AG04450 (cell line): ENCODE measurements at places on chromosomes 2 and 18.

GRCh38 chr2:8656160-8656641, 25.7 kb upstream of the ID2 start:
- peak; percentile 67 for DNase-seq

GRCh38 chr2:2703172-2703571, 372.1 kb upstream of the MYT1L start:
- DNase-seq, result no peak

DNA sequence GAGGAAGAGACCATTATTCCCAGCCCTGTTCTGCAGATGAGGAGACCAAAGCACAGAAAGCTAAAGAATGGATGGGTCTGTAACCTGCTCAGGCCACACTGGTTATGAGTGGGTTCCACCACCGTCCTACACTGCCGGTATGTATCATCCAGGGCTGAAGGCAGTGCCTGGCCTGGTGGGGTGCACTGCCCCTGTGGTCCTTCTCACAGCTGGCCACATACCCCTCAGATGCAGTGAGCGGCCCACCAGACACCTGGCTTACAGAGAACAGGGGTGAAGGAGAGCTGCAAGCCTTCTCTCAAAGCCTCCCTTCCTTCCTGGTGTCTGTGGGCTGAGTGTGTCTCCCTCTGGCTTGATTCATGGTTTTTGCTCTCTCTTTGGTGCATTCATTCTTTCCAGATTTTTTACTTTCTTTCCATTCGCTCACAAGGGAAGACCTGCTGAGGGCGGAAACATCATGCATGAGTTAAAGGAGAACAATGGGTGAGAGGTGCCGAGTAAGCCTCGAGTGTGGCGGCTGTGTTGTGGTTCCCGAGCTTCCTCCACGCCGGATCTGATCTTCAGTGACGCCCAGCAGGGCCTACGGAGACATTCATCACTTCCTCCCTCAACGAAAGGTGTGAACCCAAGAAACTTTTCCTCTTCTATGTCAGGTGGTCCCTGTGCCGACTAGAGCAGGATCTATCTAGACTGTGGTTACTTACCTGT, 62.1 kb upstream of the REL start:
- DNase-seq, result no peak

GRCh38 chr2:17791121-17791816, 25.0 kb upstream of the MSGN1 start:
- peak; percentile 78 for DNase-seq

DNA sequence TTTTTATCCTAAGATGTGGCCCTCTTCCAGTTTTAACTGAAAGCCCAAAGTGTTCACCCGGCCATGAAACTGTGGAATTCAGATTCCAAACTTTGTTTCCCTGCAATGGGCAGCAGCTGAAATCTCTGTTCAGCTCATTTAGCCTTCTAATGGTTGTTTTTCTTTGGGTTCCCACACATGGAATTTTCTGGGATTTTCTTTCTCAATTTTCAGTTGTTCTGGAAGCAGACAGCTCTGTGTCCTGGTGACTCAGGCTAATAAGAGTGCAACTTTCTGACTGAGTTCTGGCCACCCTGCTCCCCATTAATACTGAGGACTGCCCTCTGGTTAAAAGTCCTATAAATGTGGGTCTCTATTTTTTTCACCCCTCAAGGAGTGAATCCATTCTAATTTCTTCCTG, 78.5 kb downstream of the PMS1 start:
- no peak for DNase-seq

DNA sequence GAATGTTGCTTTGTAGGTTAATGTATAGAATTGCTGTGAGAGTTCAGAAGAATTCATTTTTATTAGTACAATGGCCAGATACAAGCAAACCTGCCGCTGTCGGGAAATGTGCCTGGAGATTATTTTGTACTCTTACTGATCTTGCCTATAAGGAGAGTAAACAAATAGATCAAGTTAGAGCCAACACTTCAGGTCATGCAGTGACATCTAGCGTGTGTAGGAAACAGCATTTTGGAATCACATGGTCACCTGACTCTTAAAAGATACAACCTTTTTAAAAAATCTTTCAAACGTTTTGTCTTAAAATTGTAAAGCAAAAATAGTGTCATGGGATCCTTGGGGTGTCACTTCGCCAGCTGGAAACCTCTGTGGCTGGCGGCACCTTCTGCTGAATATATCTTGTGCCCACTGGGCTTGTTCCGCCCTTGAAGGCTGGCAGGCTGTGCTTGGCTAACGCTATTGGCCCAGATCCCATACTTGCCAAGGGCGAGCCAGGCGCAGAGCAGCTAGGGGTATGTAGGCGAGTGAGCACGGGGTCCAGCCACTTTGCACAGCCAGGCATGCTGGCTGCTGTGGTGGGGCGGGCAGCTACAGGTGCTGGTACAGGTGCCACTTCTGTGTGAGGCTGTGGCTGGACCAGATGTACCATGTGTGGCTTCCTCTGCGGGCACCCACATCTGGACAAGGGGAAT, 19.5 kb upstream of the RPRM start:
- DNase-seq, result no peak

- no peak for DNase-seq
These were observed 951.7 kb upstream of the CNTNAP5 start for GRCh38 chr2:123073371-123073770.

DNA sequence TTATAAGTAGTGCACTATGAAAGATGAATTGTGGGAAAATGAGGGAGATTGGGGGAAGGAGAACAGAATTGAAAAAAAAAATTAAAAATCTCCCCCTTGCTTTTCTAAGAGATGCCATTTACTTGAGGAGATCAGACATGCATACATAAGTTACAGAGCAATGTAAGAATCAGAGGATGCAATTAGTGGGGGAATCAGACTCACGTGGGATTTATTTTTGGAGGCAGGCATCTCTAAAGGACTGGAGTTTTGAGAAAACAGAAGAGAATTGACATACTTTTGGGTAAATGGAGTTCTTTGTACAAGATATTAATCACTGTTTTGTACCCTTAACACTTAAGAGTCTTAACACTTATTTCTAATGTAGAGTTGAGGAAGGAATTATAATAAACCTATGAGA, 52.7 kb downstream of the MTX2 start:
- DNase-seq, result no peak

- DNase-seq, result no peak
These were observed 5.2 kb downstream of the DYSF start for GRCh38 chr2:71458413-71459083.

GRCh38 chr18:22607284-22607635, 189.5 kb upstream of the CTAGE1 start:
- no peak for DNase-seq

DNA sequence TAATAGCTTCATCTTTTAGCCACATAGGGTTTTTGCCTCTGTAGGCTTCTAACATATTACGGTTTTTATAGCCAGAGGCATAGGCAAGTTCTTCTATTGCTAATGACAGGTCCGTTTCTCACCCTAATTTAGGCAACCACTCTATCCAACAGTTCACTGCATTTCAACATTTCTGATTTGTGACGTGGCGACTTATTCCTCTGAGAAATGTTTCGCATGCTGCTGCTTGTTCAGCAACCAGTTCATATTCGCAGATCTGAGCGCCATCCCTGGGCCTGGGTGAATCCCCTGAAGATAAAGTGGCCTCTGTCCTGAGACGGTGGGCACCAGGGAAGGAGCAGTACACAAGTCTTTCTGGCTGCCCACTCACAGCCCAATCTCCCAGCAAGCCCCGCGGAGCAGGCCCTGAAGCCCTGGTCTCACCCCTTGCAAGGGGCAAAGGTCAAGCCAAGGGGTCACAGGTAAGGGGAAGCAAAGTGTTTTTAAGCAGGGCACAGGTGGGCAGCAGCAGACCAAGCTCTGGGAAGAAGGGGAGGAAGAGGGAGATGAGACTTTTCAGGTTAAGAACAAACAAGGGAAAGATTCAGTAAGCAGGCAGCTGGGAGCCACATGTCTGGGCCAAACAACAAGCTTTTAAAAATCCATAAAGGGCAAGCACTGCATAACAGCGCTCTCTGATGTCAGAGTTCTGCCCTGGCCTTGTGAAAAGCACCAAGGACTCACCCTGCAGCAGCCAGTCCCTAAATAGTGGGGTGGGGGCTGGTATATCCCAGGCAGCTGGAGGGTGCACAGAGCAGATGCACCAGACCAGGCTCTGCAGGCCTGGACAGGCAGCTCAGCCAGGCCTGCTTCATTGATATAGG, 10.8 kb upstream of the COX7A2L start:
- DNase-seq, result no peak

DNA sequence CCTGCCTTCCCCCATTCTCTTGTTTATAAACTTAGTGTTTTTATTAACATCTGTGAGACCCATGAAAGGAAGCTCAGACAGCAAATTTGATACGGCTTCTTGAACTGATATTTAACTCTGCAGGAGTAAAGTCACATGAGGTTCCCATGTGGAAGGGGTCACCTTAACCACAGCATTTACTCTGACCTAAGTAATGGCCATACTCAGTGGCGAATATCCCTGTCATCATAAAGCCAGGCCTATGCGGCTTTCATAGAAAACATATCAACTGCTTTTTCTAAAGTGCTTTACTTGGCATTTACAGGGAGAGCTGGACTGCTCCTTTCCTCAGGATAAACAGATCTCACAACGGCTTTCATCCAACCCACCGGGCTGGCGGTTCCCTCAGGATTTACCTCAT, 9.0 kb downstream of the REG1A start:
- DNase-seq, result no peak

DNA sequence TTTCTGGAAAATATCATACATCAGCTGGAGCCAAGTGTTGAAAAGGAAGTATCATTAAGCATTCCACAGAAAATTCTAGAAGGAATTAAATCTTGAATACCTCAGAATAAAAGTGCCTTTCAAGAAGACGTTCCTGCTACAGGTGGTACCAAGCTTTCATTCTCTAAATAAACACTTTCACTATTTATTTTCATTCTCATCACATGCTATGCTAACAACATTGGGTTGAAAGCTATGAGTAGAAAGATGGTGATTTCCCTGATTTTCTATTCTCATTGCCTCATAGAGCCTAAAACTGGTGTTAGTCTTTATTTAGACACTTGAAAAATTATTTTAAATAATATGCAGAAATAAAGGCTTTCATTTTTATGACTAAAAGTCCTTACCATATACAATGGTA, 324.7 kb downstream of the LRP1B start:
- DNase-seq, result no peak

- peak; percentile 13 for DNase-seq
These were observed 73.9 kb upstream of the TTC27 start for GRCh38 chr2:32553829-32554432.

- DNase-seq, result no peak
These were observed 85.6 kb downstream of the INPP5D start for GRCh38 chr2:233145726-233146125.

DNA sequence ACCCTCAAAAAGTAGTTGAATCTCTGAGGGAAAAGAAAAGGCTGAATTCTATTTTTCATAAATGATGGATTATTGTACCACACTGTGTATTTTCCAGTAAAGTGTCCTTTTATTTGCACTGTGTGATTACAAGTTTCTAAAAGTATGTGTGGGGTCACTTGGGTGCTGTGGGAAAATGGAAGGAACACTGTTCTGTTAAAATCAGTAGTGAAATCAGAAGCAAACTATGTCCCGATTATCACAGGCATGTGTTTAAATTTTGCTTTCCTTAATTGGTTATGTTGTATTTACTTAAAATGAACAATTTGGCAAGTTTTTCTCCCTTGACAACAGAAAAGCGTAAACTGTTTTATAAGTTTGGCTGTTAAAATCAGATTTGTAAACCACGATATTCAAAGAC, 353.1 kb downstream of the ARHGAP15 start:
- DNase-seq, result no peak

- DNase-seq, result peak; percentile 20
These were observed 29.9 kb downstream of the PELI1 start for GRCh38 chr2:64114063-64114911.
